COR-L47 (cell line): ENCODE measurements at places on chromosomes 7 and 10.

GRCh38 chr7:20776942-20777341 is 9.7 kb downstream of the SP8 start:
- DNase-seq = no peak

DNA sequence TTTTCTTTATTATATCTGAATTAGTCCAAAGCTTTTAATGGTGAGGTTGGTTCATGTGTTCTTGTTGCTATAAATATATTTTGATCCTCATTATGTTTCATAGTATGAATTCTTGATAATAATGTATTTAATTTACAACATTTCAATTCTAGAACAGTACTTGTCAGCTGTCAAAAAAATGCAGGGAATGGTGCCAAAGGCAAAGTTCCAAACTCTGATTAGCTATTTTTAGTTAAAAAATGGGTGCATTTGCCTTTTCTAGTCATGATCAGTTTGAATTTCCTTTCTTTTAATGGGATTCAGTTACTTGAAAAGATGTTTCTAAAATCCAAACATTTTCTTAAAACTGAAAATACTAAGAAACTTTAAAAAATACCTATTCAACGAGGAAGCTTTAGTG is 49.6 kb downstream of the ANKIB1 start:
- DNase-seq = no peak

- no peak for DNase-seq
These were observed 32.4 kb downstream of the WBP1L start for GRCh38 chr10:102775935-102776669.

DNA sequence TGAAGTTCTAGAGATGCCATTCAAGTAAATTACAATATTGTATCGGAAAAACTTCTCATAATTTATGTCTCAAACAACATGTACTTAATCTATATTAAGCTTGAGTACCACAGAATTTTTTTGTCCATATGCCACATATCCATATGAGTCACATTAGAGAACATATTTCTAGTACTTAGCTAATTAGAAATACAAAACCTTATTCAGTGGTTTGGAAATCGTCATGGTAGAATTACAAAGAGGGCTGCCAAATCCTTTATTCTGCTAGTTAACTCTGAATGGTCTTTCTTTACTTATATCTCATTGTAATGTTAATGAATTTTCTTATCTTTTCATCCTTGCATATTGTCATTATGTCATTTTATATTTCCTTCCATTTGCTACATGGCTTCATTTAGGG is 9.0 kb upstream of the VIM start:
- no peak for DNase-seq

DNA sequence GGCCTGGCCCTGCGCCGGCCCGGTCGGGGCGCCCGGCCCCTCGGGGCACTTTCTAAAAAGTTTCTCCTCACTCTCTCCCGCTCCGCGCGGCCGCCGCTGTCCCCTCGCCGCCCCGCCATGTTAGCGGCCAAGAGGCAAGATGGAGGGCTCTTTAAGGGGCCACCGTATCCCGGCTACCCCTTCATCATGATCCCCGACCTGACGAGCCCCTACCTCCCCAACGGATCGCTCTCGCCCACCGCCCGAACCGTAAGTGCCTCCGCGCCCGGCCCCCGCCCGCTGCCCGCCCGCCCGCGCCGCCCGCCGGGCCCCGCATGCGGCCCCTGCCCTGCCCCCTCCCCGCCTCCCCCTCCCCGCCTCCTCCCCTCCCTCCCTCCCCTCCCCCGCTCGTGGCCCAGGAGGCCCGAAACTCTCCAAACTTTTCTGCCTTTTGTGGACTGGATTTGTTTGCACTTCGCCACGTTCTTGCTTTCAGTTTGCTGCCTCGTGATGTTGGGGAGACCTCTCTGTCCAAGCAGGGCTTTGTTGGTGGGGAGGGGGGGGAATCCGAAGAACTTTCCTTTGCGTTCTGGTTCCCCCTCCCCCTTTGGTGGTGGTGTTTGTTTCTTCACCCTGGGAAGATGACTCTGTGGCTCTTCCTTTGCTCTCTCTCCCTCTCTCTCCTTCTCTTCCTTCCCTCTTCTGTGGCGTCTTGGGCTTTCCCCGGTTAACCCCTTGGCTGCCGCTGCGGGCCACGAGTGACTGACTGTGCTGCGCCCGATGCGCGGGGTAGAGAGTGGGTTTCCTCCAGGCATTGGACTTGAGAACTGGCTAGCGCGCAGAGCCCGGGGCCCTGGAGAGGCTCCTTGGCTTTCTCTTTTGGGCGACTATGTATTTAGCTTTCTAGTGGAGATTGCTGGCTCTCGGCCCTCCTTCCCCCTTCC is 1.6 kb downstream of the TCF7L2 start:
- no peak for DNase-seq

GRCh38 chr7:28981161-28981465 is 23.0 kb upstream of the TRIL start:
- DNase-seq = no peak

GRCh38 chr7:100472854-100473499 is 6.0 kb downstream of the TSC22D4 start:
- no peak for DNase-seq

GRCh38 chr10:95289003-95289920 is 1.5 kb downstream of the PDLIM1 start:
- no peak for DNase-seq

DNA sequence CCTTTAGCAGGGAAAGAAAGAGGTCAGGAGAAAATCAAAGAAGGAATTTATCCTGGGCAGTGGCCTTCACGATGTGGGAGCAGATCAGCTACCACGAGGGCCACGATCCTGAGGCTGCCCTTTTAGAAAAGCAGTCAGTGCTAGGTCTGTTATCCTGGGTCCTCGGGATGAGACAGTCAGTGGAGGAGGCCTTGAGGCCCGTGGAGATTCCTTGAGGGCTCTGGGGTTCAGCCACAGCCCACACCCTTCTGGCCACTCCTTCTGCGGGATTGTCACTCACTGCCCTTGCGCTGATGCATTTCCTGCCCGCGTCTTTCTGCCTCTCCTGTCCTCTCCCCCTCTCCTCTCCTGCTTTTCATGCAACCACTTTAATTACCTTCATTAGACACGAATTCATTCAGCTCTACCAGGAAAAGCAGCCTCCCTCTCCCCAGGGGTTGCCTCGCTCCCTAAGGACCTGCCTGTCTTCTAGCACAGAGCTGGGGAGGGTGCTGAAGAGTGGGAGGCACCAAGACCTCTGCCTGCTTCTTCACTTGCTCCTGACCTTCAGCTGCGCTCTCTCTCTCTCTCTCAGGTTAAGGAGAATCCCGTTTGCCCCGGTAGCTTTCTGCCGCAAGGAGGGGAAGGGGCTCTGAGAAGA is 42.6 kb upstream of the LRRC4 start:
- no peak for DNase-seq

DNA sequence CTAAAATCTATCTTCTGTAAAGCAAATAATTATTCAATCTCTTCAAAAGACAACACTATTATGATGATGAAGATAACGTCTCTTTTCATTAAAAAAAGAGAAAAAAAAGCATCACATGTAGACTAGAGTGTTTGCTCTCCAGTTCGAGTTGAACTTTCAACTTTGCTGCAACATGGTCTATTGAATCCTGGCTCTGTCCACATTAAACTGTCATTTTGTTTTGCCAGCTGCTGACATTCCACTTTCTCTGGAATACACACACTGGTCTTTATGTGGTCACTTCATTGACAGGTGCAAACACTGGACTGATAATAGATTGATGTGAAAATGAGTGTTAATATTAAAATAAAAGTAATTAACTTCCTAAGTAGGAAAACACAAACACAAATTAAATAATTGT is 61.7 kb downstream of the PTF1A start:
- DNase-seq = no peak

DNA sequence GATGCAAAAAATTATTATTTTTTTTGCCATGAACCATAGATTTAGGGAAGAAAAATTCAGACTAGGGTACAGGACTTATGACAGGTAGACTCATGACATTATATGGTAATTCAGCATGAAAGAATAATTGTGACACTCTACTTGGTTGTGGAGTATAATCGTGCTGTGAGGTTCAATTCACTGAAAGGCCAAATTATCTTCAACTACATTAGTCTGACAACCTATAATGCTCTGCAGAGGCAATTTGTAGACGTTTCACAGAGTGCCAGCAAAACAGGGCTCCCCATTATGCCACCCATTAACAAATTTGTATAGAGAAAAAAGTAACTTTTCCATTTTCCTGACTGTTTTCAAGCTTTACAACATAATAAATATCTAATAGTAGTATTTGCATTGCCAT is 292.6 kb downstream of the LRMDA start:
- no peak for DNase-seq

DNA sequence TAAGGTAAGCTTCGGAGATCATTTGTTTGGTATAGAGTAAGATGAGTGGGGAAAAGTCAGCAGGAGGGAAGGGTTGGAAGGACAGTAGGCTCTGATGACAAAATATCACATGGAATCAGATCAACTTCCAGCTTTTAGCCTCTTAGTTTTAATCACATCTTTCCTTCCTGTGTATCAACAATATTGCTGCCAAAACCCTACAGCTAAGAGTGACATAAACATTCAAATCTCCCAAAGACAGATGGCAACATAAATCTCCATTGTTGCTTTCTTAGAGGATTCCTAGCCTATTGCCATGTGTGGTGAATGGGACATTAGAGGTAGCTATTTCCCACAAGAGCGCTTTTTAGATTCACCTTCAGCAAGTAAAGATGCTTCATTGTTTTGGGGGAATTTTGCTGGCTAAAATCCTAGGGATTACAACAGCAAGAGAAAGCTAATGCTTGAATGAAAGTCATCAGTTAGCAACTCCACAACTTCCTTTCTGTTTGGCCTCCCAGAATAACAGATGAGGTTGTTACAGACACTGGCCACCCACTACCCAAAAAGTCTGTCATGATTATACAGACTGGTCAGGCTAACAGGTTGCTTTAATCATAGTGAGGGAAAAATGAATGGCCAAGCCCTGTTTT is 35.2 kb upstream of the FZD1 start:
- peak; percentile 19 for DNase-seq

DNA sequence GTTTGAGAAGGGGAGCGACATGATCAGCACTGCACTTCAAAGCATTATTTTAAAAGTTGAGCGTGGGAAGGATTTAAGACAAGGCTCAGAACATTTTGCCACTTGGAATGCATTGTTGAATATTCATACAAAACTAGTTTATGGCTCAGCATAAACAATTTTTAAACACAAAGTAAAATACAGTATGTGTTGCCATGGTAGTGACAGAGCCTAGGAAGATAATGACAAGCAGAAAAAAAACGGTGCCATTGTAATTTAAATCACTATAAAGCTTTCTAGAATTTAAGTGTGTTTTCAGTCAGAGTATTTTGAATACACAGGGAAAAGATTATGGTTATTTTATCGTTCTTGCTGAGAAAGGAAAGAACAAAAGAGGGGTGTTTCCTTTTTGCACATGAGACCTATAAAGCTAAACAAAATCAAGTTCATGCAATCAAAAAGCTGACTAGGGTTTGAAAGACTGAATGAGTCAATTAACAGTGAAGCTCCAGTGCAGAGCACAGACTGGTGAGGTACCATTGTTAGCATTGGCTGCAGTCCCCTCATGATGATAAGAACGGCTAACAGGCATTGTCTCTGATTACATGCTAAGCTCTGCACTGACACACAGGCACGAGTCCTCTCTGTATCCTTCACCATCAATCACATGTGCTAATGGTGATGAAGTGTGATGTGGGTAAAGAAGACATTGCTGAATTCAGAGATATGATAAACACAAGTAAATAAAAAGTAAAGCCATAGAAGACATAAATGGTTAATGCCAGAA is 181.9 kb upstream of the VSTM2A start:
- no peak for DNase-seq

DNA sequence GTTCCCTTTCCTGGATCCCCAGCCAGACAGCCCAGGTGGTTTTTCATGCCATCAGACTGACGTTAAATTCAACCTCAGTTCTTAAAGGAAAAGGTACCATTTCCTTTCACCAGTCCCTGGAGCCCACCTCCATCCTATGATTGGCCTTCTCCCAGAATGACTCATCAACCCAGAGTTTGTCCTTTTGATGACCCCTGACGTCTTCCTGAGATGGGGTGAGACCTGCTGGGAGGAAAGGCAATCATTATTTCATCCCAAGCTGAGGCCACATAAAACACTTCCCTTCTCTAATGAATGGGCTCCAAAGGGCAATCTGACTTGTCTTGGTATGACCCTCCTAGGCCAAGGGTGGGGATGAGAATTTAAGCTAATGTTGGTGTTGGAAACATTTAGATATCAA is 750.7 kb downstream of the SUGCT start:
- DNase-seq = no peak

DNA sequence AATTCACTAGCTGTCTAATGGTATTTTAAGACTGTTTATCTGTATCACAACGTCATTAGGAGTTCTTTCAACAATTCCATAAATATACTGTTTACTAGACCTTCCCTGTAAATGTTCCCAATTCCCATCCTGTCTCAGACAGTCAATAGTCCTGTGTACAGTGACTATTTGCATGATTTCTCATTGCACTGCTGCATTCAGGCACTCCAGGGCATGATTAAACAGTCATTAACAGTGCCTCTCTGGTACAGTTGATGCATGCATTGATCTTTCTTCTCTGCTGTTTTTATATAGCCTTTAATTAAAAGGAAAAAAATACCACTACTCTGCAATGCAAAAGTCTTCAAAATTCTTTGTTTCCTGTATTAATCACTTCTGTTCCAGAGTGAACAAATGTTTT is 51.5 kb upstream of the MTURN start:
- DNase-seq = no peak

DNA sequence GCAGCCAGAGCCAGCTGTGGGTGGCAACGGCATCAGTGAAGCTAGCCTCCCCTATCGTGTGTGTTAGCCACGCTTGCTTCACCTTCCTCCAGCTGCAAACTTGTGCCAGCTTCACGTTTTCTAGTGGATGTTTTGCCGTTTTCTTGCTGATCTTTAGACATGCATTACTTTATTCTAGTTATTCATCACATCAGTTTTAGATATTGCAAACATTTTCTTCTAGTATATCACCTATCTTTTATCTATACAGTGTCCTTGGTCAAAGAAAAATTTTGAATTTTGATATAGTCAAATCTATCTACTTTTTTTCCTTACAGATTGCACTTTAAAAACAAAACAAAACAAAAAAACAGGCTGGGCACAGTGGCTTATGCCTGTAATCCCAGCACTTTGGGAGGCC is 6.7 kb upstream of the PAPOLB start:
- no peak for DNase-seq

- no peak for DNase-seq
These were observed 80.0 kb downstream of the C7orf25 start for GRCh38 chr7:42831718-42832522.
